ENCODE measurements at places on chromosomes 5 and 9. TPM values are rescaled to one million over a fixed set of nuclear protein-coding genes. Genes with fewer than 3 reads are reported as not detected.

GRCh38 chr9:125493881-125494652 lies 212.9 kb downstream of the MAPKAP1 start:
- no peaks in the 10 kb centered on the region for H3K27me3 ChIP-seq
- no peak overlapping the region for H3K27ac ChIP-seq
- H3K36me3 ChIP-seq: no peaks in the 10 kb centered on the region

DNA sequence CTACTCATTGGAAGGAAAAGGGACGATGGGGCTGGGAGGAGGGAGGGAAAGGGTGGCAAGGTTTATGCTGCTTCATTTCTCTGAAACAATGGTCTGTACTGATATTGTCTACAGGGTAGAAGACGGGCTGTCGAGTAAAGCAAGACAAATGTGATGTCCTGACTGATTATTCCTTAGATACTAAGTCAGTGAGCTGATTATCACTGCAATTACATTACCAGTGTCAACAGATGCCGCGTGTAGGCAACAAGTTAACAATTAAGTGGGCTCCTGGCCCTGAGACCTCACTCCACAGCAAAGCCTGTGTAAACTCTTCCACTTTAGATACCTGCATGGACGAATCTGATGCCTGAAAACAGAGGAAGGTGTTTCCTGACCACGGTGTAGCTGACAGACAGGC lies 602.8 kb downstream of the IRX1 start:
- H3K36me3 ChIP-seq: no peaks in the 10 kb centered on the region
- no peaks in the 10 kb centered on the region for H3K4me1 ChIP-seq
- H3K4me3 ChIP-seq: no peak overlapping the region

GRCh38 chr9:109156708-109157107 lies 10.3 kb downstream of the FRRS1L start:
- no peaks in the 10 kb centered on the region for H3K4me1 ChIP-seq
- no peak for DNase-seq
- H3K27me3 ChIP-seq: no peaks in the 10 kb centered on the region
- H3K36me3 ChIP-seq: no peaks in the 10 kb centered on the region
- no peak overlapping the region for H3K27ac ChIP-seq
- no peak overlapping the region for H3K4me3 ChIP-seq

SVEP1 gene
- total RNA-seq: 12.7 TPM
